Stimulated activated CD4-positive, alpha-beta T cell treated with anti-CD3 and anti-CD28 coated beads, TNF-alpha, amount 100 ng/mL, for 1 hour (primary cell): ENCODE measurements at places on chromosomes 7 and 10.

GRCh38 chr7:142812437-142813215 lies 41.9 kb downstream of the PRSS2 start:
- no peak for DNase-seq

DNA sequence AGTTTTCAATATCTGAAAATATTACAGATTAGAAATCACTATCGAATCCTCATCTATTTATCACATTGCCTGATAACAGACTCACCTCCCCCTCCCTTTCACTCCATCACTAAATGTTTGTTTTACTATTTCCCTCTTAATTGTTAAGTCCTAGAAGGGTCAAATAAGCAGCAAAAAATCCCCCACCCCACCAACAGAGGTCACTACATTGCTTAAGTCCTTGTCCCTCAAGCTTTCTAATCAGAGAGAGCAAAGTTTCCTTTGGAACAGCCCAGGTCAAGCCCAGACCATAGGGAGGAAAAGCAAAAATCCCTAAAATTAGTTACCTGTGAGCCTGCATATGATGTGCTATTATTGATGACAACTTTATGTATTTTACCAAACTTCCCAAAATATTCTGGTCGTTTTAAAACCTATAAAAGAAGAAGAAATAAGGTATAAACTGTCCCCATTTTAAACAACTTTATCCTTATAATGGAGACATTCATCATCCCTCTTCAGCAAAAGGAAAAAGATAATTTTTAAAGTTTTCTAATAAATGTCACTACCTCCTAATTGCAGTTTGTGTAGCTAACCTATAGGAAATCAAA lies 95.0 kb downstream of the CNOT4 start:
- no peak for DNase-seq

- no peak for DNase-seq
These were observed 267.3 kb upstream of the NPVF start for GRCh38 chr7:25495342-25496250.

- no peak for DNase-seq
These were observed 609.0 kb upstream of the FOXK1 start for GRCh38 chr7:4073052-4073451.

DNA sequence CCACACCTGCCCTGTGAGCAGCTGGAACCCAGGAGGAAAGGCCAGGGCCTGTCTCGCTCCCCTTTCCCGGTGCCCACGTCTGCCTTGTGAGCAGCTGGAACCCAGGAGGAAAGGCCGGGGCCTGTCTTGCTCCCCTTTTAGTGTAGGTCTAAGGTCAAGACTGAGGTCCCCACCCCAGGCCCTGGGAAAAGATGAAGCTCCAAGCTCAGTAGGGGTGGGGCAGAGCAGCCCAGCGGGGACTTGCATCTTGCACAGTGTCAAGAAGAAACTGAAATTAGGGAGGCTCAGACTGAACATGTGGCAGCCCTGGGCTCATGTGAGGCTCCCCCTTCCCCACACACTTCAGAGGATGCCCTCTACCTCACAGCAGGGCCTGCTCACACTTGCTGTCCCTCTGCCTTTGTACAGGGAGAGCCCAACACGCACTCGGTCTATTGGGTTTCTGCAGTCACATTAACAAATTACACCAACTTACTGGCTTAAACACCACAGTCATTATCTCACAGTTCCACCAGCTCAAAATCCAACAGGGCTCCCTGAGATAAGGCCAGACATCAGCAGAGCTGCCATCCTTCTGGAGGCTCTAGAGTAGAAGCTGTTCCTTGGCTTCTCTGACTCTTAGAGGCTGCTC lies 12.4 kb downstream of the POLL start:
- no peak for DNase-seq

- DNase-seq, result no peak
These were observed 200.8 kb upstream of the PFKP start for GRCh38 chr10:2866569-2866968.
